Foreskin fibroblast (primary cell): ENCODE measurements at places on chromosomes 7 and 10.

GRCh38 chr10:51117053-51117660, 42.9 kb downstream of the PRKG1 start:
- DNase-seq, result no peak

- DNase-seq, result no peak
Measured at GRCh38 chr10:3495281-3495680, 289.7 kb downstream of the KLF6 start.

DNA sequence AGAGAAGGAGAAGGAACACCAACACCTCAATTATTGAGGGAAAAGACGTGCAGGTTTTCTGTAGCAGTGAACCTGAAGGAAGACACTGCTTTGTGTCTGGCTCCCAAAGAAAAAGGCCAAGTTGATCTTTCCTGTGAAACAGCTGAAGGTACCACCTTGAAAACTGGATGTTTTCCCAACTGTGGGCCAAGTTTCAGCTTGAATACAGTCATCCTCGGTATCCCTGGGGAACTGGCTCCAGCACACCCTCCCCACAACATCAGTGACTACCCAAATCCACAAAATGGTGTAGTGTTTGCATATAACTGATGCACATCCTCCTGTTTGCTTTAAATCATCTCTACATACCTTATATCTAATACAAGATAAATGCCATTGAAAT, 297.0 kb upstream of the PITRM1 start:
- no peak for DNase-seq

GRCh38 chr10:7036951-7037350, 373.9 kb downstream of the SFMBT2 start:
- no peak for DNase-seq

DNA sequence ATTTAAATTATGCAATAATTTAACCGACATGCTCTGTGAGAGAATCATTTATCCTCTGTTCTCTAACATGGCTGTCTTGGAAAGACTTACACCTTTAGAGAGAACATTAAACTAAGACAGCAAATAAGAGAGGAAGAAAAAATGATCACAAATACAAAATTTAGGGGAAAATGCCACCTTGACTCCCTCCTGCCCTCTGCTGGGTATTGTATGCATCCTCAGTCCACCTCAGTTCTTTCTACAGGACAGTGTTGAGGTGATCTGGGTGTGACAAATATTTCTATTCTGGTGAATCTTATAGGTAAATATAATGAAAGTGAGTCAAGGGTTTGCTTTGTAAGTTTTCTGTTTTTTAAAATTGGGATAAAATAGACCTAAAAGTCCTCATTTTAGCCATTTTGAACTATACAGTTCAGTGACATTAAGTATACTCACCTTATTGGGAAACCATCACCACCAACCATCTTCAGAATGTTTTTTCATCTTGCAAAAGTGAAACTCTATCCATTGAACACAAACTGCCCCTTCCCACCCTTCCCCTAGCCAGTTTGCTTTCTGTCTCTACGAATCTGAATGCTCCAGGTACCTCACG, 61.5 kb upstream of the ELMO1 start:
- no peak for DNase-seq

DNA sequence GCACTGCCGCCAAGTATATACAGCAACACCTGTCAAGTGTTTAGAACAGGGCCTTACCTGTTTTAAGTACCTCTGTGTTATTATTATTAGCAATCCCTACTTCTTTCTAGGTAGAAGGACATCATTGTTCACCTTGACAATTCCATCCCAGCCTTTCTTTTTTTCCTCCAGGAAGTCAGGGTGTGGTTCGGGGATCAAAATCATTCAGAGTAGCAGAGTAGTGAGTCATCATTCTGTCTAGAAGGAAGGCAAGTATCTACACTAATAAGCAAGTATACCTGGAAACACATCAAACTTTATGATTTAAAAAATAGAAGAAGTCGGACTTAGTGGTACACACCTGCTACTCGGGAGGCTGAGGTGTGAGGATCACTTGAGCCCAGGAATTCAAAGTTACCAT, 25.5 kb upstream of the CAPZA2 start:
- DNase-seq, result no peak

DNA sequence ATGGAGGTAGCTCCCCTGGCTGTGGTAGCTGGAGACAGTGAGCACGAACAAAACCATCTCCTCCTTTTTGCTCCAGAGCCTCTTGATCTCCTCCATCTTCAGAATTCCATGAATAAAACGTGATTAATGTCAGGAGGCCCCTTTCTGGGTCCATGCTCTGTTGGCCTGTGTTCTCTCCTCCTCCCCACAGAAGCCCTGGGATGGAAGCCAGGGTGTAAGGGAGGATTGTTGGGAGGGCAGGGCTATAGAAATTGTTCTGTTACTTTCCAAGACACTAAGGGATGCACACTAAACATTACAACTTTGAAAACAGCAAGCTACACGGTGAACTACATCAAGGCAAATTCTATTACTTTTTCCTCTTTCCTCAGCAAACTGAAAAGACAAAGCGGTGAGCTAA, 96.3 kb downstream of the RNF216 start:
- DNase-seq, result no peak
